ENCODE measurements at places on chromosomes 3 and 15. TPM values are rescaled to one million over a fixed set of nuclear protein-coding genes. Genes with fewer than 3 reads are reported as not detected.

DNA sequence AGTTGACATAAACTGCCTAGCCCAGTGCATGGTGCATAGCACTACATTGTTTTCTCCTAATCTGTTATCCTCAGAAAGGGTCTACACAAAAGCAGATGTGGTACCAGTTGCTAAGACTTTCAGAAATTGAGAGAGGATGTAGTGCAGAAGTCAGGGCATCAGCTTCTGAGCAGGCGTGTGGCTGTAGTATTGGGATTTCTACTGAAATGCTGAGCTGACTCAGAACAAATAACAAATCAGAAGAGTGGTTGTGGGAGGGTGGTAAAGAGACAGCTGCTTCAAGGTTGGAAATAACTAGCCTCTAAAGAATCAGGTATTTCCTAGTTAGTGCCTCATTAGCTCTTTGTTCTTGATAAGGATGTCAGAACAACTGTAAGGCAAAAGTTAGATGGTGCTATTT, 161.3 kb downstream of the AKAP13 start:
- ATAC-seq: no peak

- no peak for ATAC-seq
These were observed 88.0 kb downstream of the CRTC3 start for GRCh38 chr15:90617668-90618097.

DNA sequence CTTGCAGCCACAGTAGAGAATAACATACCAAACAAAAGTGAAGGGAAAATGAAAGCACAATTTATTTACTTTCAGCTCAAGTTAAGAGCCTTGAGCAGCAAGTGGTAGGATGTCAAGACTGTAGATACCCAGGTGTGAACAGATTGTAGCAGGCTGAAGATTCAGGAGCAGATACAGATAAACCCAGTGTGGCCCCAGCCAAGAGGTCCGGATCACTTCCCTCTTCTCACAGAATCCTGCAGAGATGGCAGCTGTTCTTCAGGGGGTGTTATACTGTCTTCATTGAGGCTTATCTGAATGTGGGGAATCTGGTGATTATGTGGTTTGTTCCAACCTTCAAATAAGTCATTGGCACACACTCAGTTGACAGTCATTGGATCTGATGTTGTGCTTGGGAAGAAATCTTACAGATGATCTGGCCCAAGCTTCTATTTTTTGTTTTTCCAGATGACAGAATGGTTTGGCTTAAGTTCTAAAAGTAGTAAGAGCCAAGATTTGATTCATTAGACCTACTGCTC, 2.2 kb downstream of the STARD9 start:
- ATAC-seq: no peak

- ATAC-seq: no peak
These were observed 1145.5 kb downstream of the TBL1XR1 start for GRCh38 chr3:176051766-176052165.

Gene GP5
- total RNA-seq: 0.08 TPM

DNA sequence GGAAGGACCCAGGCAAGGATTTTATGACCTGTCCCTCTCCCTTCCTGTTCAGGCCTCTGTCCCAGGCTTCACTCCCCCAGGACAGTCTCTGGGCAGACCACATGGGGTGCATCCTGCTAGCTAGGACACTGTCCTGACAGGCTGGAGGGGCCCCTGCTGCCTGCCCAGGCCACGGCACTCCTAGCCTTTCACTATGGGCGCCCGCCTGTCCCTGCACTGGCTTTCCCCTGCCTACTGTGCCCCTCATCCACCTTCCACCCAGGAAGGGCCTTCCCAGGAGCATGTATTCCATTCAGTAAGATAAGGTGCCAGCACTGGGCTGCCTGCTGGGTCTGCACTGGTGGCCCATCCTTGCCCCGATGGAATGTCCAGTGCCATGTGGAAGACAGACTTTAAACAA, 145.3 kb downstream of the DNAJB8 start:
- ATAC-seq: no peak

DNA sequence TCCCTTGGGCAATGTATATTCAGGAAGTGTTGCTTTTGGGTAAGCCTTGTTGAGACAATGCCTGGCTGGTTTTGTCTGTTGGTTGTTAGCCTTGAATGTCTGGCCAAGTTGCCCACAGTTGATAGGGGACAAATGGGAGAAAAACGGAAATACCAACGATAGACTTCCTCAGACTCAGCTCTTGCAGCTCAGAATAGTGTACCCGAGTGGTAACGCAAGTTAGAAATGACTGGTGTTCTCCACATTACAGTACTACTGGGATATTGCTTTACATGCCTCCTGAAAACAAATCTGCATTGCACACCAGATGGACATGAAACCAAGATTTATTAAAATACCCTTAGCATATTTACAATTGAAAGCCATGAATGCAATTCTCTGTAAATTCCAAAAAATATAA, 47.4 kb downstream of the GREM1 start:
- ATAC-seq: no peak

Gene SAMD7
- total RNA-seq: not detected

Gene LRRC57
- 11.6 TPM for total RNA-seq

DNA sequence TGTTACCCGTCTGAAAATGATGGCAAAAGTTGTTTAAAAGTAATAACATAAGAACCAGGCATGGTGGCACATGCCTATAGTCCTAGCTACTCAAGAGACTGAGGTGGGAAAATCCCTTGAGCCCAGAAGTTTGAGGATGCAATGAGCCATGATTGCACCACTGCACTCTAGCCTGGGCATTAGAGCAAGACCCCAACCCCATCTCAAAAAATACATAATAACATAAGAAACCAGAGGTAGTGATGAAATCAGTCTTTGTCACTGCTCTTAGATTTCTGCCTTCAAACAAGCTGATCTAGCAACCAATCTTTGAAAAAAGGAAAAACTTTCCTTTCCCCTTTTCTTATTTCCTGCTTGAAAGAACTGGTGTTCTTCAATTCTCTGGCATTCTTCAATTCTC, 71.3 kb downstream of the TMCC1 start:
- ATAC-seq: no peak

Gene LTF
- total RNA-seq: 108 TPM

DNA sequence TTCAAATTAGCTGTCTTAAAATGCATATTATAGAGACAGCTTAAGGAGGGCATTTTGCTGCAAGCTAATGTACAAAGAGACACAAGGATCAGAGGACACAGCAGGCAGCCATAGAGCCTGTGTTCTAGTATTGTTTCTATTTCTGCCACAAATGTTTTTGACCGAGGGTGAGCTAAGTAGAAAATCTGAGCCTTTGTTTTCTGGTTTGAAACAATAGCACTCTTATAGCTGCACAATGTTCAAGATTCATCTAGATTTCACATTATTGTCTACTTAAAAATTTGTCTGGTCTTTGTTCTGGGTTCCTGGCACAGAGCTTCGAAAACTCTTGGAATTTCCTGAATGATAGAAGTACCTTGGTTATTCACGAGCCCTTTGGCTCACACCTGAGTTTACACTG, 40.0 kb upstream of the TUSC7 start:
- ATAC-seq: no peak

GRCh38 chr3:49630784-49631183, 43.4 kb upstream of the APEH start:
- ATAC-seq: no peak

Gene ADCY5
- 2.7 TPM for total RNA-seq

DNA sequence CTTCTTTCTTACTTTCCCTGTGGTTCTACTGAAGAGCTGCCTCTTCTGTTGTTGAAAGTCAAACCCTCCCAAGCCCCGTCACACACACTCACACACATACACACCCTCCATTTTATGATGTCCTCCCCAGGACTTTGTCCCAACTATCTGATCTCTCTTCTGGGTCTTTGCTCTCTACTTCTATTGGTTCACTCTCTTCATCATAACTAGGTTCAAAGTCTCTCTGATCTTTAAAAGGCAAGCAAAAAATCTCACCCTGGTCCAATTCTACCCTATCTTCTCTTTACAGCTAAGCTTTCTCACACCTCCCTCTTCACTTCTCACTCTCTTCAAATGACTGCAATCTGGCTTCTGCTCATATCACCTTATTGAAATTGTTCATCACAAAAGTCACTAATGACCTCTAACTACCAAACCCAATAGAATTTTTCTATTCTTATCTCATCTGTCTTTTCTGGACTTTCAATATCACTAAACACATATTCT, 34.8 kb downstream of the LRRFIP2 start:
- ATAC-seq: no peak

All from esophagus mucosa (tissue), 1 donor.